ENCODE measurements at places on chromosomes 4 and X.

- no peak for DNase-seq
These were observed 366.1 kb downstream of the FBXO8 start for GRCh38 chr4:173917255-173917960.

GRCh38 chrX:66036231-66036630 lies 3.6 kb downstream of the VSIG4 start:
- no peak for DNase-seq

- no peak for DNase-seq
These were observed 132.1 kb downstream of the SNCA start for GRCh38 chr4:89704651-89705395.

GRCh38 chr4:6360385-6360784 lies 90.7 kb downstream of the WFS1 start:
- no peak for DNase-seq

DNA sequence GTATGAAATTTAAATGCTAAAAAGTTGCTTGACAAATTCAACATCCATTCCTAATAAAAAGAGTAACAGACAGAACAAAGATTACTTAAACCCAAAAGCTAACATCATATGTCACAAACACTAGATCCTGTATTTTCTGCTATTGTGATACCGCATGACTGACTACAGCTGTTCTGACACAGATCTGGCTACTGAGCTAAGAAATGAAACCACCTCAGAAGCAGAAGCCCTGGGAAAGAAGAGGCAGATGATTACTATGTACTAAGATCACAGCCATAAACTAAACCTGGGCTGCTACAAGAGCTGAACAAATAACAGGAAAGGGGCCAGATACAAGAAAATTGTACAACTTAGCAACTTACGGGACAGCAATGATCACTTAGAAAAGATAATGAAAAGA lies 9.4 kb downstream of the LETM1 start:
- no peak for DNase-seq

DNA sequence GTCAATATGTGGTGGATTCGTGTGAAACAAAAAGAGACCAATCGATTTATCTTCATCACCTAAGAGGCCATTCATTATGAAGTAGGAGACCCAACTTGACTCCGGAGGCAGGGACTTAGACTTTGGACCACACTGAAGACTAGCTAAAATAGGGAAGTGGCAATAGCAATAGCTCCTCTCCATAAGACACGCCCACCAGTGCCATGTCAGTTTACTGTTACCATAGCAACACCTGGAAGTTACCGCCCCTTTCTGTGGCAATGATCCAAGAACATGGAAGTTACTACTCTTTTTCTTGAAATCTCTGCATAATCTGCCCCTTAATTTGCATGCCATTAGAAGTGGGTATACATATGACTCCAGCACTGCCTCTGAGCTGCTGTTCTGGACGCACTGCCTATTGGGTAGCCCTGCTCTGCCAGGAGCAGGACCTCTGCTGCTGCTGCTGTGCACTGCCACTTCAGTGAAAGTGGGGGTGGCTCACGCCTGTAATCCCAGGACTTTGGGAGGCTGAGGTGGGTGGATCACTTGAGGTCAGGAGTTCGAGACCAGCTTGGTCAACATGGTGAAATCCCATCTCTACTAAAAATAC lies 163.2 kb downstream of the PRKX start:
- DNase-seq = no peak

- DNase-seq = no peak
These were observed 19.5 kb downstream of the KIAA0232 start for GRCh38 chr4:6802025-6802424.

DNA sequence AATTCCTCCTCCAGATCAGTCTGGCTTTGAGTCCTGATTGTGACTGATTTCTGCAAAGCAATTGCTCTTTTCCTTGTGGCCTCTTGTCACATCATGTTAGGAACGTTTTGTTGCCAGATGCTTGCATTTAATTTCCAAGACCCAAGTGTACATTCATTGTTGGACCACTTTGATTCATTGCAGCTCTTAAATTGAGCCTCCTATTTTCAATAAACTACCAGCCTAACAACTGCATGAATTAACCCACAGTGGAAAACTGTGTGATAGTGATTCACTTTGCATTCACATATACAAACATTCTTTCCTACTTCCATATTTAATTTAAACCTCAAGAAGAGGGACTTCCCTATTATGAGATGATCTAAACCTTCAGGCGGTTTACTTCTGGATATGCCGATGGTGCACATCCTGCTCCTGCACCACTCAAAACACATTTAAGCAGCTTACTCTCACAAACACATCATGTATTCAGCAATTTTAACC lies 118.4 kb downstream of the AFF1 start:
- DNase-seq = no peak

GRCh38 chrX:41108007-41108406 lies 22.8 kb downstream of the USP9X start:
- no peak for DNase-seq

DNA sequence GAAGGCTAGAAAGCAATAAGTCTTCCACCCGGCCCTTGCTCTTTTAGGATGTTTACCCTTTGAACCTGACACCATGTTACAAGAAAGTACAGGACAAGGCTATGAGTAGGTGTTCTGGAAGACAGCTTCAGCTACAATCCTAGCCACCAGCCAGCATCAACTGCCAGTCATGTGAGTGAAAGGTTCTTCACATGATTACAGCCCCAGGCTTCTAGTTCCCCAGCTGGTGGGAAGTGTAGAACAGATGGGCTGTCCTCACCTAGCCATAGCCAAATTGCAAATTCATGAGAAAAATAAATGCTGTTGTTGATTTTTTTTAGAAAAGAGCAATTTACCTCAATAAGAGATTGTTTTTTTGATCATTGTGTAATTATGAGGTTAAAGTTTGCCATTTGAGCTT lies 60.8 kb downstream of the GRXCR1 start:
- no peak for DNase-seq

DNA sequence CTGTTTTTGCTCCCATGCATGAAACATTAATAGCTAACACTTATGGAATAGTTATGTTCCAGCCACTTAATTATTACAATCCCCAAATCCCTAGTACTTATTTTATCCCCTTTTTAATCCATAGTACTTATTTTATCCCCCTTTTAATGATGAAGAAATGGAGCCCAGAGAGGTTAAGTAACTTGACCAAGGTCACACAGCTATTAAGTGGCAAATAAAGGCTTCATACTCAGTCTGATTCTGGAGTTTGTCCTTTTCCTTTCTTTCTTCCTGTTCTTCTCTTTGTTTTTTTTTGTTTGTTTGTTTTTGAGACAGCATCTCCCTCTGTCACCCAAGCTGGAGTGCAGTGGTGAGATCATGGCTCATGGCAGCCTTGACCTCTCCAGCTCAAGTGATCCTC lies 2.2 kb downstream of the NKAP start:
- DNase-seq = no peak

DNA sequence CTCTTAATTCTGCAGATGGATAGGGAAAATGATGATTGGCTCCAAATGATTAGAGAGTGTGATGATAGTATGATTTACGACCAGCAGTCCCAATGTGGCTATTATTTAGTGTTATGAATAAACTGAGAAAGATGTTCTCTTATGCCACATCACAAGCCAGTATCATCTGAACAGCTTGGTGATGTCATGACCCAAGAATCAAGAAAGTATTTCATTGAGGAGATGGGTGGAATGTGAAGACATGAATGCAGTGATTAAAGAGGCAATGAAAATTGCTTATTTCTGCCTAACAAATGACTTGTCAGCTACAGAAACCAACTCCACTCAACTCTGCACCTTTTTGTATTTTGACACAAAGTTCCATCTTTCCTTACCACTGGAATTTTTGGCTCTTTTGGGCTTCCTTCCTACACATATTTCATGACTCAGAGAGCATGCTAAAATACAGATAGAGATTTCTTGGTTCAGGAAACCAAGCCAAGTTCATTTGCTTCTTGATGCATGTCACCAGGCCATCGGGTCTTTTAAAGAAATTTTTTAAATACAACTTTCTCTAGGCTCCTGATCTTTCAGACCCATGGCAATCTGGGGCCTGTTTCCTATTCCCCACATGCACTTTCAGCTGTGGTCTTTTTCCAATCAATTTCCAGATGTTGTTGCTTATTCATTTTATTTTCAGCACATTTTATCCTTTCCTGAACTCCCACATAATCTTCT lies 174.2 kb downstream of the HHIP start:
- DNase-seq = no peak

DNA sequence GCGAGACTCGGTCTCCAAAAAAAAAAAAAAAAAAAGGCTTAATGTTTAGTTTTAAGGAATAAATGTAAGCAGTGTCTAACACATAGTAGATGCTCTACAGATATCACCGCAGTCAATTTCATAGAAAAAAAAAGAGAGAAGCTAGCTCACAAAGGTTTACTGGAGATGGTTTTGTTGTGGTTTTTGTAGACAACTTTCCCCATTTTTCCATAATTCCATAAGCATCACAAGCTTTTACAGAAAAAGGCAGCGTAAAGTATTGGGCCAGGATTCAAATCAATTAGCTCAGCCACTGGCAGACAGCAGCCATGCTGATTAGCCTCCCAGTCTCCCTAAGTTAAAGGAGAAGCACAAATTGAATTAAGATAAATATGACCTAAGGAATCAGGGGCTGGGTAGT lies 1.5 kb downstream of the GRSF1 start:
- no peak for DNase-seq

- DNase-seq = no peak
These were observed 84.5 kb upstream of the MAML3 start for GRCh38 chr4:140238351-140239056.

DNA sequence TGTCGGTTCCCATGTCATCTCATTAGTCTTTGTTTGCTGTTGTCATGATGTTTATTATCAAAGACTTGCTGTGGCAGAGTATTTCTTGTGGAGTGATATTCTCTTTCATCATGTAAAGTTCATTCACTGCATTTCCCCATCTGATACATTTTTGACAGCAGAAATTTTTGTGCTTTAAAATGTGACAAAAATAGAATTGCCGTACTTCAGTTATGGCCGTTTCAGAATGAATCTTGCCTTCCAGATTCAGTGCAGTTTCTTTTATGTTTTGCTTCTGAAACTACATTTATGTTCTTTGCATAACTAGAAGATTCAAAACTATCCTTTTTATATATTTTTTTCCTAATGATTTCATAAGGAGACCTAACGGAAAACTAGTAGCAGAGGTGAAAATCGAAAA lies 10.0 kb downstream of the CSTF2 start:
- DNase-seq = no peak

- DNase-seq = no peak
These were observed 388.4 kb upstream of the SPOCK3 start for GRCh38 chr4:167622481-167623240.

DNA sequence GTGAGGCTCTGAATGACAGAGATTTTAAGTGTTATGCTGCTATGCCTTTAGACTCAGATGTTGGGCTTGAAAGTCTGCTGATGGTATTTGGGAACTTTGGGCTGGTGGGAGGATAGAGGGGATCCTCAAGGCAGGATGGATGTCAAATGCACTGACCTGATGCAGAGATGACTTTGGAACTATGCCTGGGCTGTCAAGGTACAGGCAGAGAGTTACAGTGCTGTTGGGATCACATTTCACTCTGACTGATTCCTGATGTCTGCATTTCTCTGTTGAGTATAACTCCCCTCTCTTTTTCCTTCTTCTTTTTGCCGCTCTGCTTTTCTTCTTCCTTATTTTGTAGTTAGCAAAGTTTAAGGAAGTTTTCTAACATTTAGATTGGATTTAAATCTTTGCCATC lies 271.8 kb upstream of the ARX start:
- DNase-seq = no peak

DNA sequence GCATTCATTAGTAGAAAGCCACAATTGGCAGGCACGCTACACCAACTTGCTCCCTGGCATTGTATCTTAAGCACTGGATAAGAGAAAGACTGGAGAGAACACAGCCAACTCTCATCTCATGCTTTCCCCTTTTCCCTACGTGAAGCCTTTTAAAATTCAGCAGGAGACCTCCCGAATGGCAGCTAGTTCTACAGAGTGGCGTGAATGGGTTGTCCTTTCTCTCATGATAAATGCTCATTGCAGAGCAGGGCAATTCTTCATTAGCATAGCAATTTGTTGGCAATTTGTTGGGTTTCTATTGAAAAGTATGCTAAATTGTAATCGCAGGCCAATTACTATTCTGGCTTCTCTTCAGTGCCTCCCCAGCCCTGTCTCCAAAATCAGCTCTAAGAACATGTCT lies 48.0 kb downstream of the SEPTIN11 start:
- DNase-seq = no peak

GRCh38 chr4:104763554-104764222 lies 269.0 kb upstream of the CXXC4 start:
- no peak for DNase-seq

- DNase-seq = no peak
These were observed 2664.4 kb downstream of the ARAP2 start for GRCh38 chr4:33579951-33580350.

- DNase-seq = no peak
These were observed 61.3 kb downstream of the SEPTIN11 start for GRCh38 chr4:77010841-77011354.

DNA sequence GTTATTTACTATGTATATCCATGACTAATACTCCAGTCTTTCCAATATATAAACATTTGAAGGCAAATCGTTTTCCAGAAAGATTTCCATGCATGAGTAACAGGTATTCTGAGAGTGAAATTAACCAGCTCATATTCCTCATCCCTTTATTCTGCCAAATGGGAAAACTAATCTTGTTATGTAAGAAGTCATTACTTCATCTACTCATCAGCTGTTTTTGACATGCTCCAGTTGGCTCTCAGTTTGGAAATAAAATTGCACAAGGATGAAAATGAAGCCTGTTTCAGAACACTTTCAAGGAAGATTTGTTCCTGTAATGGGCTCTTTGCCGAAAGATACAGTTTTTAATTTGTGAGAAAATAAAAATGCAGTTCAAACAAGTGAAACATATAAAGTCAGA lies 121.9 kb downstream of the KCTD8 start:
- no peak for DNase-seq

- DNase-seq = no peak
These were observed 19.6 kb downstream of the RCHY1 start for GRCh38 chr4:75494563-75494962.

- no peak for DNase-seq
These were observed 51.5 kb upstream of the RAB9B start for GRCh38 chrX:103883533-103883932.

DNA sequence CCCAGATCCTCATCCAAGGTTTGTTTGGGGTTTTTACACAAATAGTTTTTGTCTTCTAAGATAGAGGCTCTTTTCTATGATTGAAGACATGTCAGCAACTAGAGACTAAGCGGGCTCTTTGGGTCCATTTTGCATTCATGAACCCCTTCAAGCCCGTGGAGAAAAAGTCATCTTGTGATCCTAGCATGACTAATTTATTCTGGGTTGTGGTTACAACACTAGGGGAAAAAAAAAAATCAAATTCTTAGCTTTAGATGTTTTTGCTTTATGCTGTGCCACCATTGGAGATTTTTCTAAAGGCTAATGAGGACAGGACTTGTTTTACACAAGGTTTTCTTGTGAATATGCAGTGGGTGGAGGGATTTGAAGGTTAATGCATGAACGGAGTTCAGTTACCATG lies 440.0 kb downstream of the PCDH7 start:
- DNase-seq = no peak

DNA sequence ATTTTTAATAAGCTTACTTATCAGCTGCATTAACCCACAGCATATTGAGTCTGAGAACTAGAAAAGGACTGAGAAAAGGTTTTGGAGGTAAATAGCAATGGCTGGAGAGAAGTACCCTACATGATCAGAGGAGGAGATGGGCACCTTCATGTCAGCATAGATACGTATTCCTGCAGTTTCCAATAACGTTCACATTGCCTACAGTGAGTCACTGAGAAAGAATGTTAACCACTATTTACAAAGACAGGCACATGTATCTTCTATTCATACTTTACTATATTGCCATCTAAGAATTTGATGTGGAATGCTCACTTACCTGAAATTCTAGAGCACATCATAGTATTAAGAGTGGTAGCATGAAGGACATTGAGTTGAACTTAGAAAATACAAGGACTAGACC lies 92.5 kb downstream of the TLL1 start:
- no peak for DNase-seq

All from stimulated activated CD8-positive, alpha-beta memory T cell treated with anti-CD3 and anti-CD28 coated beads, Interleukin-15, amount 100 ng/mL, for 4 hours (primary cell).